Stimulated activated CD4-positive, alpha-beta T cell treated with anti-CD3 and anti-CD28 coated beads, Interleukin-1b, Interleukin-23, amount 100 ng/mL, for 24 hours (primary cell): ENCODE measurements at places on chromosomes 16 and 17.

- no peak for DNase-seq
Observed at GRCh38 chr17:266219-266618, 84.8 kb upstream of the DOC2B start.

DNA sequence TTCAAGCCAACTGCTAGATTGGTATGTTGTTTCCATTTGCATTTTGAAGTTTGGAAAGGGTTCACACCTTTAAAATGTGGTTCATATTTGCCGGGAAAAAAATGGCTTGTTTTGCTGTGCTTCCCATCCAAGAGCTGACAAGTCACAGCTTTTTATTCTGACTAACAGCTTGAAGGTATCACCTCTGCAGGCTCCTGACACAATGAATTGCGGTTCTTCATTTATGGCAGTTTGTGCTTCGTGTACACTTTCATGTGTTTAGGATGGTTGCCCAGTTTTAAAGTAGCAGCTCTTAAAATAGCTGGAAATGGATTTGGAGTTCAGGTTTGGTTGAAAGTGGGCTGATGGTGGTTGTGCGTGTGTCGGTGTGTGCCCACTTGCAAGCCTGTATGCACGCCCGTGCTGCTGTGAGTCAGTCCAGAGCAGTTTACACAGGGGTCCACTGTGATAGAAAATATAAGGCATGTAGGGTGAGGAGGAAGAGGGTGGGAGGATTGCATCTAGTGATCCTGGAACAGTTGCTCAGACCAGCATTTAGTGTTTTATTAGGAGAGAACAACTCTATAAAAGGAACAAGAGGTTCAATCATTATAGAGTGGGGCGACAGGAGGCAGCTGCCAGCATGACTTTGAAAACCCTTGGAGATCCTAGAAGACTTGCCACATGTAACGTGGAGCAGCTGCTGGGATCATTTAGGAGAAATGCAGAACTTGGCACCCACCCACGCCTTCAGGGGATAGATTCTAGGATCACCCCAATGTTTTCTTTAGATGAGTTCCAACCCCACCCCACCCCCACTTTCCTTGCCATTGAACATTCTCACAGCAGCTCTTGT, 108.0 kb upstream of the TBX2 start:
- no peak for DNase-seq

DNA sequence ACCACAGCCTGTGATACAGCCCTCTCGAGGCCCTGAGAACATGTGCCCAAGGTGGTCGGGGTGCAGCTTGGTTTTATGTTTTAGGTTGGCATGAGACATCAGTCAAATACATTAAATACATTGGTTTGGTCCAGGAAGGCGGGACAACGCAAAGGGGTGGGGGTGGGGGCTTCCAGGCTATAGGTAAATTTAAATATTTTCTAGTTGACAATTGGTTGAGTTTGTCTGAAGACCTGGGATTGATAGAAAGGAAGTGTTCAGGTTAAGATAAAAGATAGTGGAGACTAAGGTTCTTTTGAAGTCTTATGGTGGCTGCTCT, 1.2 kb upstream of the ZKSCAN2 start:
- no peak for DNase-seq

DNA sequence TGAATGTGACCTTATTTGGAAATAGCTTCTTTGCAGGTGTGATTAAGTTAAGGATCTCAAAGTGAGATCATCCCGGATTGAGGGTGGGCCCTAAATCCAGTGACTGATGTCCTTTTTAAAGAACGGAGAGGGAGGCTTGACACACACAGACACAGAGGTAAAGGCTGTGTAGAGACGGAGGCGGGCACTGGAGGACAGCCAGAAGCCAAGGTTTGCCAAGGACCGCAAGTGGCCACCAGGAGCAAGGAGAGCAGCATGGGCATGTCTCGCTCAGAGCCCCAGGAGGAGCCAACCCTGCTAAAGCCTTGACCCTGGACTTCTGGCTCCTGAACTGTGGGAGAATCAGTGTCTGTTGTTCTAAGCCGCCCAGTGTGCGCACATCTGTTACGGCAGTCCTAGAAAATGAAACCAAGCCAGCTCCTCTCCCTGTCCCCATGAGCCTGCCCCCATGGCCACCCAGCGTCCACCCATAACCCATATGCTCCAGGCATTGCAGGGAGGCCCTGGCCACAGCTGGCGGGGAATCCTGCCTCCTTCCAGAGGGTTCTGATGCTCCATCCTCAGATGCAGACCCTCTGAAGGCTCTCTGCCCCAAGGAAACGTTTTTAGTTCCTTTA, 15.2 kb downstream of the CNGB1 start:
- DNase-seq = no peak

- DNase-seq = no peak
Observed at GRCh38 chr16:66127459-66128370, 238.8 kb upstream of the CDH5 start.

DNA sequence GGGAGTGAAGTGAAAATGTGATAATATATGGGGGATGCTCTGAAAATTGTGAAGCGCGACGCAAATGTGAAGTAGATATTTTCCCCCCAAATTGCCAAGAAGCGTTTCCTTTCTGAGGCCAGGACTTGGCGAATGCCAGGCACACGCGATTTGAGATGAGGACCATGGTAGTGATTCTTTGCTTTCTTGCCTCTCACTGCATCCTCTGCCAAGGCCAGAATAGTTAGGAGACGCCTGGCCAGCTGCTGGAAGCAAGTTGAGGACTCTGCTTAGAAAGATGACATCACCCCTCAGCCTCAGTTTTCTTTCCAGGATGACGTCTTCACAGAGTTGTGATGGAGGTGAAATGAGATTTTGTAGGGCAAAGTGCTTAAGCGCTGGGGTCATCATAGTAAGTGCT, 25.9 kb downstream of the PIPOX start:
- DNase-seq = no peak

GRCh38 chr17:9401434-9401833, 174.2 kb downstream of the STX8 start:
- DNase-seq = no peak

DNA sequence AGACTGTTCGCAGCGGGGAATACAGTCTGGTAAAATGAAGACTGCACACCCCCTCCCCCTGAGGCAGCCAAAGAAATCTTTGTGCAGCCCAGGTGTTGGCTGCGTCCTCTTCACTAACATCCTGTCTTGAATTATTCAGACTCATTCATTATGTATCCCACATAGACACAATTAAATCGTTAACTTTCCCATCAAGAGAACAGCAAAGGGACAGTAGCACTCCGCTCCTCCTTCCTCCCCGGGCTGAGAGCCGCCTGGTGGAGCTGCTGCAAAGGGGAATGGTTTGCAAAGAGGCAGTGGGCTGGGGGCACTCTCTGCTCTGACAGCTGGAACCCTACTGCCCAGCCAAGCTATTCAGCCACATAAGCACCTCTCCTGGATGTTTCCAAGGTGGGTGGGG, 290.0 kb upstream of the SOX9 start:
- DNase-seq = no peak

- no peak for DNase-seq
Observed at GRCh38 chr16:66859397-66860068, 15.3 kb downstream of the CA7 start.
